ENCODE measurements at places on chromosomes 1 and 21. TPM values are rescaled to one million over a fixed set of nuclear protein-coding genes. Genes with fewer than 3 reads are reported as not detected.

FAM72B gene
- 1.2 TPM for total RNA-seq

GRCh38 chr1:205735218-205735617, 14.8 kb downstream of the NUCKS1 start:
- DNase-seq = no peak

- DNase-seq = no peak
Observed at GRCh38 chr1:242738702-242739645, 214.5 kb upstream of the PLD5 start.

- DNase-seq = no peak
Observed at GRCh38 chr1:211975152-211975941, 60.0 kb downstream of the INTS7 start.

- peak; percentile 92 for DNase-seq
Observed at GRCh38 chr1:145927063-145927886, at the start of gene RBM8A. Gene RBM8A (minus strand): TSS chr1:145927484. CDS start chr1:145927426, 58 bp downstream.

IL20 gene
- total RNA-seq = not detected

ABCG1 gene
- 66.0 TPM for total RNA-seq

DNA sequence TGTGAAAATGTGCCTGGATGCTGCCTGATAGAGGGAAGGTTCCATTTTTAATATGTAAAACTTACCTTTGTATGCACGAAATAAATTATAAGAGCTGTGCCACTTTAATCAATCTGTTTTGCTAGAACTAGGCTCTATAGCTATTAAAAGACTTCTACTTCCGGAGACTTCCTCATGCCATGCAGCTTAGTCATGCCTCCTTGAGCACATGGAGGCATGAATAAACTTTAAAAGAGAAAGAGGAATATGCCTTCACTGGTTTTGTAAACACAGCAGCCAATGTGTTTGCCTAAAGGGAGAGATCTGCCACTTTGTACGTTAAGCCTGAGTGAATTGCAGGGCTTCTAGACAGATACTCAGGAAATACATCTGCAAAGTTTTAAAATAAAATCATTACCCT, 604.6 kb downstream of the LRRIQ3 start:
- no peak for DNase-seq

SH3BGR gene
- total RNA-seq = 0.64 TPM

DNA sequence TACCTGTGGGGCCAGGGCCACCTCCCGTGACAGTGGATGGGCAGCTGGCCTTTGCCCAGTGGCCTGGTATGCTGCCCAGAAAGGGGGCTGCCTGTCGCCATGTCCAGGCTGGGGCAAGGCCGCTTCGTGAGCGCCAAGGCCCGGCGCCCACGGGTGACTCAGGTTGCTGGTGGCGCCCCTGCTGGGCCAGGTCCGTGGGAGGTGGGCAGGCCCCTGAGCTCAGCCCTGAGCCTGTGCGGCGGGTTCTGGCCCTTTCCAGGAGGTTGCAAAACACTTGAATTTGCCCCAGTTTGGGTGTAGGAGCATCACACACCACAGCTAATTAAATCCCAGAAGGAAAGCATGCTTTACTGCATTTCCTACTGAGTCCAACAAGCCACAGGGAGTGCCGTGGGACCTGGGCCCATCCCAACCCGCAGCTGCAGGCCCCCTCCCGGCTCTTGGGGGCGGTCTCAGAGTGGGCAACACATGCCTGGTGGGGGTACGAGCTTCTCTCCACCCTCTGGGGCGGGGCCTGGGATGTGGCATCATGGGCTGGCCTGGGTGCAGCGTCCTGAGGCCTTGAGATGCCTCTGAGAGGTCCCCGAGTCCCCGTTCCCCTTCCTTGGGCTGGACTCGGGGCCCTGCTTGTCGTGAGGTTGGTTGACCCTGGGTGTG, 159.8 kb downstream of the PEX14 start:
- DNase-seq = no peak

DNA sequence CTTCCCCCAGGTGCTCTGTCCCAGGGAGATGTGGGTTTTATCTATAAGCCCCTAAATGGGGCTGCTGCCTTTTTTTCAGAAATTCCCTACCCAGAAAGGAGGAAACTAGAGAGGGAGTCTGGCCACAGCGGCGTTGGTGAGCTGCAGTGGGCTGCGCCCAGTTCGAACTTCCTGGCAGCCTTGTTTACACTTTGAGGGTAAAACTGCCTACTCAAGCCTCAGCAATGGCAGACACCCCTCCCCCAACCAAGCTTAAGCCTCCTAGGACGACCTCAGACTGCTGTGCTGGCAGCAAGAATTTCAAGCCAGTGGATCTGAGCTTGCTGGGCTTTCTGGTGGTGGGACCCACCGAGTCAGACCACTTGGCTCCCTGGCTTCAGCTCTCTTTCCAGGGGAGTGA, 46.2 kb upstream of the PAPPA2 start:
- DNase-seq = no peak

DNA sequence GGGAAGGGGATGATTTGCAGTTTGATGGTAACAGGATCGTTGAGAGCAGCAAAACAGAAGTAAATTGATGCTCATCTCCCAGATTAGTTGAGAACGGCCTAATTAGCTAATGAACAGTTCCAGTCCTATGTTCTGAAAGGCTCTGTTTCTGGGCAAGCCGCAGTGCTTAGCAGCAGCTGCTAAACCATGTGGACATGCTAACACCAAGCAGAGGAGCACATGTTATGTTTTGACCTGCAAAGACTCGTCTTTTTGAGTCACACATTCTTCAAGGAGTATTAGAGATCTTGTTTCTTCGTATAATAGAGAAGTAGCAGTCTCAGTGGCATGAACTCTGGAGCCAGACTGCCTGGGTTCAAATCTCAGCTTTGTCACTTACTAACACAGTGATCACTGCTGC, 58.1 kb downstream of the CACNA1E start:
- DNase-seq = no peak

VAV3 gene
- total RNA-seq = 16.4 TPM

GRCh38 chr21:42459082-42459460, 37.0 kb downstream of the RSPH1 start:
- no peak for DNase-seq

DNA sequence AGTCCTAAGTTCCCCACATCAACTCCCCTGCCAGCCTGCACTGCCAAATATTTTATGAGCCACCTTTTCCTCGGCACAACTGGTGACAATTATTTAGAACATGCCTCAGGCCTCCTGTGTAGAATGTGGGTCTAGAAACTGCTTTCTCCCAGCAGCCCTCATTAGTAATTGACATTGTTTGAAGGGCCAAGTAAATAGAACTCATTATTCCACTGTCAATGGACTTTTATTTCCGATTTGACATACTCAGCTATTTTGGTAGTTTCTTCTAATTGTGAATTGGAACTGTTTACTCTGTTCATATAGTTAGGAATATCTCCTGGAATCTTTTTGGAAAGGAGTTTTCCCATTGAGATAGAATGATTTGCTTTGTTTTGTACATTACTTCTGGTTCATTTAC, 168.8 kb upstream of the L1TD1 start:
- DNase-seq = no peak

GRCh38 chr1:117336088-117336817, 31.0 kb upstream of the MAN1A2 start:
- no peak for DNase-seq

GRCh38 chr1:107105914-107106313, 34.9 kb upstream of the NTNG1 start:
- DNase-seq = no peak

USP1 gene
- 9.6 TPM for total RNA-seq

GRCh38 chr21:44885615-44886014, 12.1 kb upstream of the PTTG1IP start:
- DNase-seq = no peak

GRCh38 chr1:185693654-185694053, 40.5 kb upstream of the HMCN1 start:
- DNase-seq = no peak

GRCh38 chr1:116426401-116426800, 53.4 kb downstream of the ATP1A1 start:
- no peak for DNase-seq
